Cortex of kidney (tissue), 1 donor: ENCODE measurements at places on chromosomes 11 and 22.

- DNase-seq, result no peak
Measured at GRCh38 chr11:61776561-61777075, 15.8 kb downstream of the TMEM258 start.

DNA sequence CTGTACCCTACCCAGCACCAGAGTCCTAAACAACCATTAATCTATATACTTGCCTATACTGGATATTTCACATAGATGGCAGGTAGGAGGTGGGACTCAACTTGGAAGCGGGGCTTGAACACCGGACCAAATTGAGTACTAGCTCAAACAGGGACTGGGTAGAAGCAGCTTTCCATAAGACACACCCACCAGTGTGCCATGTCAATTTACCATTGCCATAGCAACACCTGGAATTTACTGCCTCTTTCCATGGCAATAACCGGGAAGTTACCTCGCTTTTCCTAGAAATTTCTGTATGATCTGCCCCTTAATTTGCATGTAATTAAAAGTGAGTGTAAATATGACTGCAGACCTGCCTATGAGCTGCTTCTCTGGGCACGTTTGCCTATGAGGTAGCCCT is 38.6 kb upstream of the CUL5 start:
- no peak for DNase-seq

DNA sequence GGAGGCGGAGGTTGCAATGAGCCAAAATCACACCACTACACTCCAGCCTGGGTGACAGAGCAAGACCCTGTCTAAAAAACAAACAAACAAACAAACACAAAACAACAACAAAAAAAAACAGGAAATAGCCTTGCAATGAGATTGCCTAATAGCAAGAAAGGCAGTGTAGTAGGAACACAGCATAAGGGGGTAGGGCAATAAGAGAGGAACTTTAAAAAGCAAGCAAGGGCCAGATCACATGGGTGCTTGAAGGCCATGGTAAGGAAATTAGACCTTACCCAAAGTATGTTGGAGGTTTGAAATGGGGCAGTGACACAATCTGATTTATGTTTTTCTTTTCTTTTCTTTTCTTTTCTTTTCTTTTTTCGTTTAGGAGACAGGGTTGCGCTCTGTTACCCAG is 34.7 kb upstream of the NRIP3 start:
- DNase-seq, result no peak

DNA sequence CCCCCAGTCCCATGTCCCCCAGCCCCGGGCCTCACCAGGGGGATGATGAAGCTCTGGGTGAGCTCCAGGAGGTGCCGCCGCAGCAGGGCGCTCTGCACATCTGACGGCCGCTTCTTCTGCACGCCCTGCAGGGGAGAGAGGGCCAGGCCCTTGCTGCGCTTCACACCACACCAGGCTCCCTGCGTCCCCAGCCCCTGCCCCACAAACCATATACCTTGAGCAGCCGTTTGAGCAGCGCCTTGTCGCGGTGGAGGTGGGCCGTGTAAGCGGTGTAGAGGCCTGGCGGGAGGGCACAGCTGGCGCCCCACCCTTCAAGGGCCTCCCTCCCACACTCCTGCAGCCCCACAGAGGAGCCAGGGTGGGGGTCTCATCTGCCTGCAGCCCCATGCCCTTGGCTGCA is 6.2 kb upstream of the PLXNB2 start:
- DNase-seq, result no peak

DNA sequence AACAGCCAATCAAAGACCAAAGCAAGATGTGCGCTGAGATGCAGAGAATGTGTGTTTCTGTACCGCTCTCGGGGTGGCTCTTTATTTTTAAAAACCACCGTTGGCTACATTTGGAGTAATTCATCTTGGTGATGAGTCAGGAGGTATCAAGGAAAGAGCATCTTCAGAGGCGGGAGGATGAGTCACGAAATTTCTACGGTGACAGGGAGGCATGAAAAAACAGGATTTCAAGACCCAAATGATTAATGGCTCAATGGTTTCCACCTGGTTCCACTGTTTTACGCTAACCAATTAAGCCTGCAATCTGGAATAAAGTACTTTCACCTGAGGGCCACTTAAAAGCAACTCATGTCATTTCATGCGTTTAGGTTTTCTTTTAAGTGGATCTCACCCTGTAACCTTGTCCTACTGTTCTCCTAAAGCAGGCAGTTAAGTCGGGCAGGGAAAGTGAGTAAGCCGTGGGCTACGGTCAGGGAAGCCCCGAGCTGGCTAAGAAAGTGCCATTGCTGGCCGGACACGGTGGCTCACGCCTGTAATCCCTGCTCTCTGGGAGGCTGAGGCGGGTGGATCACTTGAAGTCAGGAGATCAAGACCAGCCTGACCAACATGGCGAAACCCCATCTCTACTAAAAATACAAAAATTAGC is 74.6 kb downstream of the CELSR1 start:
- DNase-seq, result no peak

- DNase-seq, result no peak
Measured at GRCh38 chr22:20957683-20958431, 9.2 kb upstream of the AIFM3 start.

GRCh38 chr11:117020869-117021564 is 77.2 kb downstream of the SIK3 start:
- no peak for DNase-seq

DNA sequence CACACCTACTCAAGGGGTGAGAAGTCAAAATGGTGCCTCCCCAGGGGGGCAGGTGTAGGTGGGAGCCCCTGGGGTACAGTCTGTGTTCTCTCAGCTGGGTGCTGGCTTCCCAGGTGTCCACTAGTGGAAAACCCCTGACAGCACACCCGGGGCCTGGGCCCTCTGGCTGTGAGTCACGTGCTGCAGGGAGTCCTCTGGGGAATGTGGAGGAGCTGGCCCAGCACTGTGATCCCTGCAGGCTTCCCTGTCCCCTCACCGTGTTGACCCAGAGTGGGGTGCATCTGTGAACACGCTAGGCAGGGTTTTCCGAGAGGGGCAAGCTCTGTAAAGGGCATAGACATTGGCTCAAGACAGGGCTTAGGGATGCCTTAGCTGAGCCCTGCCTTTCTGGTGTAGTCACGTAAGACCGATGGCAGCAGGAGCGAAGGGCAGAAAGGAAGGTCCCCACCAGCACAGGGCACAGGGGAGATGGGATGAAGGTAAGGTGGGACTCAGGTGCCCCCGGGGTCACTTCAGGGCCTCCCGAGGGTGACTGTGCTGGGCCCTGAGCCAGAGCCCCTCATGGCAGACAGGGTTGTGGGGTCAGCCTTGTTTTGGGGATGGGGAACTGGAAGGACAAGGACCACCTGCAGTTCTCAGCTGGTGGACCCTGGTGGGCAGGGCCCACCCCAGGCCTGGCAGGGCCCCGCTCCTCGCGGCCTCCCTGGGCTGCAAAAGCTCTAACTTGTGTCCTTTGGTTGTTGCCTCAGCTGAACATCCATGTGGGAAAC is 14.1 kb downstream of the DERL3 start:
- no peak for DNase-seq

DNA sequence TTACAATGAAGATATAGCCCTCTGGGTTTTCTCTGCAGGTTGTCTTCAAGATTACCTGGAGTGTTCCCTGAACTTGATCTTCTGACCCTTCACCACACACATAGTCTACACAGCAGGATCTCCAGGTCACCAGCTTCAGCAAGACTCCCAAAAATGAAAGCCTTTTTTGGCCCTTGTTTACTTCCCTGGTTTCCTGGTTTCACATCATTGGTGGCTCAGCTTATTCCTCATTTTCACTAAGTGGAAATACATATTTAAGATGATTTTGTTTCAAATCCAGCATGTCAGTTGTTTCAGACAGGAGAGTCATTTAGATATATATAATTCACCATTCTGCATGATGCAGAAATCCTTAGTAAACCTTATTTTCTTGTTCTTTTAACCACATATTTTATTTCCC is 41.6 kb upstream of the MPEG1 start:
- DNase-seq, result no peak

DNA sequence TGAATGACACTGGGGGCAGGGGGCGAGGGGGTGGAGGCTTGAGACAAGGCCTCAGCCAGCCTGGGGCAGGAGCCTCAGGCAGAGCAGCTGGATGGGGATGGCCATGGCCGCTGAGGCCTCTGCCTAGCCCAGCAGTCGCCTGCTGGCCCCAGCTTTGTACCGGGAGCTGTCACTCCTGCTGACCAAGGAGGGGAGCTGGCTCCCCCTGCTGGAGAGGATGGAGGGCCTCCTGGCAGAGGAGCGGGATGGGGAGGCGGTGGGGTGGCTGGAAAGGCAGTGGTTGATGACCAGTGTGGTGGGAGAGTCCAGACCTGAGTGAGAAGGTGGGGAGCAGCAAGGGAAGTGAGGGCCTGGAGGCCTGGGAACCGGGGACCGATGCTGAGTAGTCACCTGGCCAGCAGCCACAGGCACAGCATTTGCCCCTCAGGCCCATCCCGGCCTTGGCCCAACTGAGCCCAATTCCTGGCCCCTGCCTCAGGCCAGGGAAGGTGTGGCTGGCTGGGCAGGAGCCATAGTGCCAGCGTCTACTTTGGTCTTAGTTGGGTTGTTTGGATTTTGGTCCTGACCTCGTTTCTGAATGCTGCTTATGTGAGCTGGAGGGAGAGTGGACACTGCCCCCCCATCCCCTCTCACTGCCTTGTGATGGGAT is 6.0 kb upstream of the SUSD2 start:
- no peak for DNase-seq

GRCh38 chr11:47233051-47233450 is 15.6 kb downstream of the ACP2 start:
- no peak for DNase-seq

DNA sequence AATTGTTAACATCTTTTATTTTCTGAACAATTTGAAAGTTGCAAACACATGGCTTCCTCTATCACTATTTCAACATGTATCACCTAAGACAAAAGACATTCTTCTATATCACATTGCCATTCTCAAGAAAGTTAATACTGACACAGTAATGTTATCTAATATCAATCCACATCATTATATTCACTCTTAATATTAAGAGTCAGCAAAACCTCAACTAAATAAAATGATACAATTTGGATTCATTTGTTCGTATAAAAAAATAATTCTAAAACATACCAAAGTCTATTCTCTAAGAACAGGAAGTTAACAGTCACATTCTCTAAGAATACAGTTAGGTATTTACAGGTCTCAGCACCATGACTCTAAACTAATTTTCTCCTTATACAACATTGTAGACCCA is 52.0 kb downstream of the ABTB2 start:
- DNase-seq, result no peak

DNA sequence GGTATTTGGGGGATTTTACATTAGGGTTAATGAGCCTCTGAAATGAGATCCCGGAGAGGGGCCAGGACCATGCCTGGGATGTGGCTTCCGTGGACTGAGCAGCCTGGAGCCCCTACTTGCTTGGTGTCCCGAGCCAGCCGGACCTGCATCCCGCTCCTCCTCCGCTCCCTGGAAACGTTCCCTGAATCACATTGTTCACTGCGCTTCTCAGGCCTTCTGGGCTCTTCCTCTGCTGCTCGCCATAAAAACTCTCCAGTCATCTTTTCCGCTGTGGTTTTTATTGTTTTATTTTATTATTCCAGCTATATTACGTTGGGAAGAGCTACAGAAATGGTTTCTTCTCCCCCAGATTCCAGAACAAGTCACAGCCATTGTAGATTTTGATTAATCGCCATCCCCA is 13.3 kb upstream of the KCNQ1OT1 start:
- DNase-seq, result no peak

- DNase-seq, result no peak
Measured at GRCh38 chr11:74007691-74008372, 1.1 kb downstream of the UCP3 start.

DNA sequence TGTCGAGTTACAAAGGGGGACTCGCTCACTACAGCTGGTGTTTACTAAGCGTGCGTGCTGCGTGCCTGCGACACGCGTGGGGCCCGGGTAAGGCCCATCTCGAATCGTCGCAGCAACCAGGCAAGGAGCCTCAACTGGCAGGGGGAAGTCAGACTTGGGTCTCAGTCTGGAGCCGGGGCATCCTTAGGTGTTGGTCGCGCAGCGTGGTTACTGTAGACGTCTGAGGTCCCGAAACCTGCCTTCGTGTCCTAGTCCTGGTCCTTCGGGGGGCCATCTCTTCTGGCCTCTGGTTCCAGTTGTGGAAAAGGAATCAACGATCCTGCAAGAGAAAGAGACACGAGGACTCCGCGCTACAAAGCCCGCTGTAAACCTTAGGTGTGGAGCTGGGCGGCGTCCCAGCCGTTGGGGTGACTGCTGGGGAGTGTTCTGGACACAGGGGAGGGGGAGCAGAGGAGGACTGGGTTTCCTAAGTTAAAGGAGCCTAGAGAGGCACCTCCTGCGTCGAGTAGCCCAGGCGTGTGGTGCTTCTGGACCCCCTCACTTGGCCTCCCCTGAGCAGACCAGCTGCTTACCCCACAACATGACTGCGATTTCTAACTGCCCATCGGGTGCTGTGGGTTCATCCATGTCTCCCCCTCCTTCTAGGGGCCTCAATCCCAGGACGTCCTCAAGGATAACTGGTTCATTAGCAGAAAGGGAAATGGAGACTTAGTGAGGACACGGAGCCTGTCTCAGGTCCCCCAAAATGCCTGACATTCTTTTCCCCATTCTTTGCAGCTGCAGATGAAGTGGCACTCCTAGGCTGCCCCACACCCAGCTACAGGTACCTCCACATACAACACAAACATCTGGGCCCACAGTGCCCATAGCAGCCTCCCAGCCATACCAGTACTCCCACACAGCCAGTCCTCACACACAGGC is 4.9 kb upstream of the WNT11 start:
- no peak for DNase-seq

DNA sequence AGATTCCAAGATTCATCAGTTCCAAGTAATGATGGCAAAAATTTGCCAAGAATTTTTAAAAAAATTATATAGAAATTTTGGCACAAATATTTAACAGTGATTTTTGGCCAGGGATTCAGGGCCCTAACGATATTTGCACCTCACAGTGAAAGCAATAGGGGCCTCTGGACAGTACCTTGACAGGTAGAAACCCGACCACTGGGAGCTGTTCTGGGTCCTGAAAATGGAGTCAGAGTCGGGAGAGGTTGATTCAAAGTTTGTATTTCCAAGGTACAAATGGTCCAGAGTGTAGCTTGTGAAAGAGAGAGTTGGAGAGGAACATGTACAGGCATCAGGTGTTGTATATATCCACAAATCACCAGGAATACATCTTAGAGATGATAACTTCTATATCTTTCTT is 41.6 kb downstream of the MRGPRX2 start:
- no peak for DNase-seq

DNA sequence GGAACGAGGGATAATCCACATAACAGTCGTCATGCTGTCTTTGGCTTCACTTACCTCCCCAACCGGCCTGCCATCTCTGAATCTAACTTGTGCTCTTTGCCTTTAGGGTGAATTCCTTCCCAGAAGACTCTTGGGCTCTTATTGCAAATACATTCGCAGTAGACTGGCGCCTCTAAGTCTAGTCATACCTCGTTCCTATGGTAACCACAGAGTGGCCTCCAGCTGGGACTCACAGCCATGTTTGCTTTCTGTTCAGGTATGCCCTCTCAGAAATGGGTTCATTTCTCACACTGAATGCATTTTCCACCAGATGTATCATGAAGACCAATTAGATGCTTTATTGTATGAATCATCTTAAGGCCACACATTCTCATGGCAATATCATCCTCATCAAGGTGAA is 112.7 kb downstream of the FAR1 start:
- no peak for DNase-seq
